ENCODE measurements at places on chromosomes 2 and 18. TPM values are rescaled to one million over a fixed set of nuclear protein-coding genes. Genes with fewer than 3 reads are reported as not detected.

The SLC8A1 gene
- 1.9 TPM for total RNA-seq

The FTCDNL1 gene
- not detected for total RNA-seq

The NOSTRIN gene
- not detected for total RNA-seq

The FAM168B gene
- 101 TPM for total RNA-seq

The IL36A gene
- total RNA-seq, result not detected

The CCDC68 gene
- total RNA-seq, result 20.2 TPM

The SPATS2L gene
- total RNA-seq, result 142 TPM

The QPCT gene
- 24.2 TPM for total RNA-seq

The RGPD5 gene
- 8.1 TPM for total RNA-seq

Data from epithelial cell of alveolus of lung (primary cell).